ENCODE measurements at places on chromosomes 7 and 10. TPM values are rescaled to one million over a fixed set of nuclear protein-coding genes. Genes with fewer than 3 reads are reported as not detected.

DNA sequence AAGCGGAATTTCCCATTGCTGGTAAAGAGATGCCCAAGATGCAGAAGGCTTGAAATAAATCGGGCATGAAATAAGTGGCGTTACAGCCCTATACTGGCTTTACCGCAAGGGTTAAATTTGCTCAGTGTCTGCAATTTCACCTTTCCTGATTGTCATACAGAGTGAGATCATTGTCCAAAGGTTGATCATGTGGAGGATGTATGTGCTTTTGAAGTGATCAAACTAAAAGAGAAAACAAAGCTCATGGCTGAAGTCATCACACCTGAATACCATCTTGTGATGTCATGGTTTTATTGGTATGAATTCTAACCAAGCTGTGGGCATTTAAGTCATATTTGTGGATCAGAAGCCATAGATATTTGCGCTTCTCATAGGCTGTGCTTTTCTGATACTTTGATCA lies 635.5 kb downstream of the AUTS2 start:
- DNase-seq, result no peak
- no peaks in the 10 kb centered on the region for H3K27me3 ChIP-seq
- H3K27ac ChIP-seq, result no peak overlapping the region
- H3K36me3 ChIP-seq, result no peaks in the 10 kb centered on the region

- H3K27ac ChIP-seq, result peak overlapping the region; percentile 27
- no peak for DNase-seq
- H3K27me3 ChIP-seq, result no peaks in the 10 kb centered on the region
- H3K4me3 ChIP-seq, result no peak overlapping the region
These were observed 253.2 kb downstream of the CAMK1D start for GRCh38 chr10:12602521-12602920.

DNA sequence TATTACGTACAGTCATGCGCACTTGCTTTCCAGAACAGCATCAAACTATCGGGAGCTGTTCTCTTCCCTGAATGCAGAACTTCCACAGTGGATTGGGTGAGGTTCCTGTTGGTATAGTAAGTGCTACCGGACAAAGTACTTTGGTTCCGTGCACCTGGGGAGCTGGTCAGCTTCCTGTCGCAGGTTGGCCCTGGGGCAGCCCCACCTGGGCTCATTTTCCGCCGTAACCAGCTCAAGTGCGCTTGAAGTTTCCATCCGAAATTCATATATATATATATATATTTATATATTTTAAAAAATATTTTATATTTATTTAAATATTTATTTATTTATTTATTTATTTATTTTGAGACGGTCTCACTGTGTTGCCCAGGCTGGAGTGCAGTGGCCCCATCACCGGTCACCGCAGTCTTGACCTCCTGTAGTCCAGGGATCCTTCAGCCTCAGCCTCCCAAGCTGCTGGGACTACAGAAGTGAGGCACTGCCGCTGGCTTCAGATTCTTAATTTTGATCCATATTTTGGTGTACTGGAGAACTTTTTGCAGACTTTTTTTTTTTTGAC lies 6.5 kb downstream of the SCART1 start:
- no peak overlapping the region for H3K4me3 ChIP-seq
- no peak overlapping the region for H3K27ac ChIP-seq
- no peaks in the 10 kb centered on the region for H3K4me1 ChIP-seq
- no peak for DNase-seq

The FXYD4 gene
- total RNA-seq, result not detected
